Upper lobe of right lung (tissue), 1 donor: ENCODE measurements at places on chromosomes 6 and 20.

- no peak for DNase-seq
Measured at GRCh38 chr6:137217801-137218472, 1.2 kb downstream of the IFNGR1 start.

GRCh38 chr6:132790450-132790849, 8.0 kb downstream of the SLC18B1 start:
- no peak for DNase-seq

- DNase-seq: no peak
Measured at GRCh38 chr6:56386717-56387116, 139.3 kb upstream of the COL21A1 start.

GRCh38 chr6:129920103-129920798, 59.1 kb upstream of the TMEM244 start:
- DNase-seq: no peak

GRCh38 chr20:17783671-17784070, 83.9 kb downstream of the BANF2 start:
- no peak for DNase-seq

DNA sequence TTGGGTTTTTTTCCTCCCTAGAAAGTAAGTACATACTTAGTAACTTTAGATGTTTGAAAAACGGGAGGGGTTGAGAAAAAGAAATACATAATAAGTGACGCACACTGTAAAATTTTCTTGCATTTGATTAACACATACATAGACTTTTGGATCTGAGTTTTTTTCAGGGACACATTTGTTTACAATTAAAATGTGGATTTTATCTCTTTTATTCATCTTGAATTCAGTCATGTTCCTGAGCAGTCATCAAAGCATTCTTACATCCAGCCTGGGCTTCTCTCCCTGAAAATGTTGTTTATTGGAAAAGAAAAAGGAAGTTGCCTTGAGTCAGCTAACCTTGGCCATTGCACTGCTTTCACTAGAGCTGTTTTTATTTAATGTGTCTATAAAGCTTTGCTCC, 8.7 kb upstream of the RPP40 start:
- DNase-seq: no peak

- no peak for DNase-seq
Measured at GRCh38 chr6:90583179-90583835, 3.6 kb downstream of the MAP3K7 start.

GRCh38 chr6:143078468-143079324, 18.0 kb downstream of the AIG1 start:
- DNase-seq: no peak

- no peak for DNase-seq
Measured at GRCh38 chr20:13898012-13898612, 92.3 kb downstream of the SEL1L2 start.

DNA sequence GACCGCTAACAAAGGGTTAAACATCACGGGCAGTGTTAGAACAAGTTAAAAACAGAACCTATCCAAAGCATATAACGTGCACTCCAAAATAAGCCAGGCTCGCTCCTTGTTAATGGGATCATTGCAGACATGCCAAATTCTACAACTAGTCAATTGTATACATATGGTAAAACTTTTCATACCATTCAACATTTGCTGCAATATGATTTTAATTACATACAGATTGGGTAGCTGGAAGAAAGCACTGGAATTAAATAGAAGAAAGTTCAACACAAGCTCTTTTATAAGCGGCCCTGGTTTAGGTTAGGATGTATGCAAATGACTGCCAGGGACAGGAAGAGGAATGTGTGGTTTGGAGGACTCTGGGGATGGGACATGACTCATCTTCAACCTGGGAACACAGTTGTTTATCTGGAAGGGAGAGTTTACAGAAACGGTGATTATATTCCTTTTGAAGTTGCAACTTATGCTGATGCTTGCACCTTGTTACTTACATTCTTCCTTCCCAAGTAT, 62.5 kb upstream of the TIAM2 start:
- no peak for DNase-seq

DNA sequence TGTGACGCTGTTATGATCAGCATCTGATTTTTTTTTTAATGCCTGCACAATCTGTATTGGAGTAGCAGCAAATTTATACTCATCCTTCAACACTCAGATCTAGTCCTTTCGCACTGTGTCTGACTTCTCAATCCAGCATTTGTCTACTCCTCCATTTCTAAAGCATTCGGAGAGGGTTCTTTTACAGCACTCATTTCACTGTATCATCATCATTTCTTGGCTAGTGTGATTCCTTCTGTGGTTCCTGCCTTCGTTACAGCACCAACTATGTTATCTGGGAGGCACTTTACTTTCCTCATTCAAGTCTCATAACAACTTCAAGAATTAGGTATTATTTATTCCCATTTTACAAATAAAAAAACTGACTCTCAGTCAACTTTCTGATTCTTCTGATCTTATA, 18.0 kb downstream of the NUDT3 start:
- DNase-seq: no peak

DNA sequence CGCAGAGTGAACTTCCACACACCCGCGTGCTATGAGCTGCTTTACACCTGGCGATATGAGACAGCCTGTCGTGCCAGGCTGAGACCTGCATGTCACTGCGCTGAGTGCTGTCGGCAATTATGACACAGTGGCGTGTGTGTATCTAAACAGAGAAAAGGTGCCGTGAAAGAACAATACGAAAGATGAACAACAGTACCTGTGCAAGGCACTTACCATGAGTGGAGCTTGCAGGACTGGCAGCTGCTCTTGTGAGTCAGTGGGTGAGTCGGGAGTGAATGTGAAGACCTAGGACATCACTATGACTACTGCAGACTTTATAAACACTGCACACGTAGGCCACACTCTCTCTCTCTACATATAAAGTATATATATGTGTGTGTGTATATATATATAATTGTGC, 68.5 kb upstream of the DUSP22 start:
- DNase-seq: peak; percentile 44

DNA sequence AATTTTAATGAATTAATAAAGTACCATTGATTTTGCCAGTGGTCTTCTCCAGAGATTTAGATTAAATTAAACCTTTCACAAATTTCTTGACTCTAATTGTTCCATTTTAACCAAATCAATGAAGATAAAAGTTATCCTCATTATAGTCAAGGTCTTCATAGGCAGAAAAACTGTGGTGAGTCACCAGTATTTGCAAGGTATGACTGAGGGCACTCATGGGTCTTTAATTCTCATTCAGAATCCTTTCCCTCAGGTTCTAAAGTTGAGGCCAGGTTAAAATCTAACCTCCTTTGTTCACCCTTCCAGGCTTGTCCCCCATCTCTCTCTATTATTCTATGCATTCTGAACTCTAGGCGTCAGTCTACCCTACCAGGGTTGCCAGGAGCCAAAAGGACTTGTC, 93.9 kb downstream of the JAG1 start:
- no peak for DNase-seq

GRCh38 chr6:117960877-117961276, 53.8 kb downstream of the SLC35F1 start:
- no peak for DNase-seq

- no peak for DNase-seq
Measured at GRCh38 chr20:20395087-20395486, 27.2 kb downstream of the INSM1 start.

DNA sequence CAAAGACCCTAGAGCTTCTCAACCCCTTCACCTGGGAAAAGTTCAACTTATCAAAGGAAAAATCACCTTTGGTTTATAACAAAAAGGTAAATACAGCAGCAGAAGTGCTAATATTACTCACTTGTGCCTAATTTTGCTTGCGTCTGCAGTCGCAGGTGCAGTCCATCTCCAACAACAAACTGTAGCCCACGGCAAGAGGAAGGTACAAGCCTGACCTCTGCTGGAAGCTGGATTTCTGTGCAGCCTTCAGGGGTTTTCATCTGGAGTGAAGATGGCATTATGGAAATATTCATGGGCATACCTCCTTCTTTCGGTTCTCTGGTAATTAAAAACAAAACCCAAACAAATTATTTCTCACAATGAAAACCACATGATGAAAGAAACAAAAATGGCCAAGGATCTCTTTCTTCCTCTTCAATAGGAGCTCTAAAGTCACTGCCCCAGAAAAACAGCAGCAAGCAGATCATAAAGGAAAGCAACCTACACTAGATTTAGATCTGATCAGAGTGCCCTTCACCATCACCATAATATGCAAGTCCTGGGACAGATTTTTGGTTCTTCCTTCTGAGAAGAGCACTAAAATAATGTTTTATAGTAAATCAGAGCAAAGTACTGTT, 7.8 kb downstream of the UBE3D start:
- no peak for DNase-seq

- DNase-seq: no peak
Measured at GRCh38 chr6:116616737-116617053, 416 bp downstream of the RSPH4A start.

GRCh38 chr6:143948208-143948607, 59.9 kb downstream of the PLAGL1 start:
- DNase-seq: no peak

GRCh38 chr20:10521068-10521831, 86.1 kb downstream of the SLX4IP start:
- DNase-seq: no peak

DNA sequence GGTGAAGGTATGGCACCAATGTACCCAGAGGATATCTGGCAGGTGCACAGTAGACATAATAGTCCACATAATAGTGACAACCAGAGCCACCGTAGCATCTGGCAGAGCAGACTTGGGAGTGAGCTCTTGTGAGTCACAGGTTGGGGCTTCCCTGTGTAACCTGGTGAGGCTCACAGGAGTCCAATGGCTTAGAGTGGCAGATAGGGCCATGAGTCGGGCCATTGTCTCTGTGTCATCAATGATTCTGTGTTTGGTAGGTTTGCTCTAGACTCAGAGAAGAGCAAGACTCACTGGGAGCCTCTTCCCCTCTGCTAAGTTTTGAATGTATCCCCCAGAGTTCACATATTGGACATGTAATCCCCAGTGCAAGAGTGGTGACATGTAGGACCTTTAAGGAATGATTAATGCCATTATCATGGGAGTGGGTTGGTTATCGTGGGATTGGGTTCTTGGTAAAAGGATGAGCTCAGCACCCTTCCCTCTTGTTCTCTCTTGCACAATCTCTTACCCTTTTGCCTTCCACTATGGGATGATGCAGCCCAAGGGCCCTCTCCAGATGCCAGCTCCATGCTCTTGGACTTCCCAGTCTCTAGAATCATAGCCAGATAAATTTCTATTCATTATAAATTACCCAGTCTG, 22.6 kb upstream of the SIRPA start:
- DNase-seq: no peak

DNA sequence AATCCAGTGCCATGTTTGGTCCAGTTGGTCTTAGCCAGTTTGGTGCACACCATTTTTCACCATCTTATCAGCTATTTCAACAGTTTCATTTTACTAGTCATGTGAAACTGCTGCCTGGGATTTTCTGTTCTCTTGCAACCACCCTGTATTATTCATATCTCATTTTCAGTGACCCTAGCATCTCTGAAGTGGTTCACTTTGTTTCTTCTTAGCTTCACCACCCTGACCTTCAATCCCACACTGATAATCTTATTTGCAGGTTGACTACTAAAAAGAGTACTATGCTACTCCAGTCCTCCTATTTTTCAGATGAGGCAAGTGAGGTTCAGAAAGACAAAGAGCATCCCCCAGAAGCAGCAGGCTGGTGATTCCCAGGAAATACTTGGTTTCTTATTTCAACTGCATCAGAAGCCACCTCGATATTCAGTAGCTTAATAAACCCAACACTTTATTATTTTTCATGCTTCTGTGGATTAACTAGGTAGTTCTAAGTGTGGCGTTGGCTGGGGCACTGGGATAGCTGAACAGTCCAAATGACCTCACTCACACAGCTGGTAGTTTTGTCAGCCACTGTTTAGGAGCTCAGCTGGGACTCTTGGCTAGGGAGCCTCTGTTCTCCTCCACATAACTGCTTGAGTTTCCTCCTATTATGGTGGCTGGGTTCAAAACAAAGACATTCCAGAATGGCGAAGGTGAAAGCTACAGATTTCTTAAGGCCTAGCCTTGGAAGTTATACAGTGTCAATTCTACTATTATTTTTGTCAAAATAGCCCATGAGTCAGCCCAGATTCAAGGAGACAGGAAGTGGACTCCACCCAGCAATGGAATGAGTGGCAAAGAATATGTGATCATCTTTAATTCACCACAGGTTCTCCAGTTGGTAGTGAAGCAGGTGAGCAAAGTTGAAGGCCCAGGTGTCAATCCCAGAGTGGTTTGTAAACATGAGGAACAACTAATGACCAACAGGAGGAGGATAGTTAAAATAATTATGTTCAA, 40.6 kb downstream of the BPIFB4 start:
- DNase-seq: no peak

- DNase-seq: no peak
Measured at GRCh38 chr6:52557389-52558265, 19.2 kb downstream of the TRAM2 start.

- DNase-seq: no peak
Measured at GRCh38 chr6:10098756-10099528, 315.9 kb downstream of the TFAP2A start.

DNA sequence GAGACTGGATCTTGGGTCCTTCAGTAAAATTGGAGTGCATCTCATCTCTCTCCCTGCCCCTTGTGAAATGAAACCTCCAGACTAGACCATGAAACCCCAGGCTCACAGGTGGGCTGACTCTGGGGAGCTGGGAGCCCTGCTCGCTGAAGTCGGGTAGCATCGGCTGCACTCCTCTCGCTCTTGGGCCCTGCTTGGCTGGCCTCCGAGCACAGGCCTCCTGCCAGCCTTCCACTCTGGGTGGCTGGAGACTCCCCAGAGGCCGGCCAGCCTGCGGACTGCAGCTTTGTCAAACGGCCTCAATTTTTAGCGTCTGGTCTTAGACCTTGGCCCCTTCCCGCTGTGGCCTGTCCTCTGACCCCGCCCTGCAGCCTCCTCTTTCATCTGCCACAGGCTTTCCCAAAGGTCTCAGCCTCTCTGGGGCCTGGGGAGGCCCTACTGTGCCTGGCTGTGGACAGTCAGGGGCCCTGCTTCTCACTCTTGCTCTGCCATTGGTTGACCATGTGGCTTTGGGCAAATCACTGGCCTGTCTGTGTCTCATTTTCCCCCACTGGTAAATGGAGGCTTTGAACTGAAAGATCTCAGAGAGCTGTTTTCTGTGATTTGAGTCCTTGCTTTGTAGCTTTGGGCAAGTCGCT, 45.1 kb downstream of the SRC start:
- peak; percentile 38 for DNase-seq

- peak; percentile 88 for DNase-seq
Measured at GRCh38 chr6:24720131-24720603, 1.2 kb upstream of the C6orf62 start.

GRCh38 chr6:26170181-26170580, 83.0 kb downstream of the HFE start:
- no peak for DNase-seq

GRCh38 chr20:23362392-23363256, 642 bp downstream of the GZF1 start:
- DNase-seq: peak; percentile 86

DNA sequence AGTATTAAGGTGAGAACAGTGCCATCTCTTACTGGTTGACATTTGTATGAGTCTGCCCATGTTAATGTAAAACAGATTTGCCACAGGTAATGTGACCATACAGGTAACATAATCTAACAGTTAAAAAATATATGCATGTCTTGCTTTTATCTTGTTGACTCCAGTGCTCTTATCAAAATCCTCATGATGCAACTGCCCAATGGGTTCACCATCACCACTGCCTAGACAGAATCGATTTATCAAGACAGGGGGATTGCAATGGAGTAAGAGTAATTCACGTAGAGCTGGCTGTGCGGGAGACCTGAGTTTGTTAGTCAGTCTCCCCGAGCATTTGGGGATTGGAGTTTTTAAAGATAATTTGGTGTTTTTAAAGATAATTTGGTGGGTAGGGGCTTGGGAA, 19.2 kb downstream of the SNX9 start:
- DNase-seq: no peak

GRCh38 chr6:124999105-124999764, 37.0 kb downstream of the RNF217 start:
- no peak for DNase-seq
